ENCODE measurements at places on chromosomes 5 and 9.

GRCh38 chr9:96441798-96442445 lies 8.0 kb upstream of the HABP4 start:
- DNase-seq: no peak

GRCh38 chr5:154199263-154199662 lies 8.7 kb downstream of the GALNT10 start:
- no peak for DNase-seq

GRCh38 chr5:56637321-56637920 lies 177.9 kb upstream of the MAP3K1 start:
- no peak for DNase-seq

- no peak for DNase-seq
These were observed 154.9 kb upstream of the DAPK1 start for GRCh38 chr9:87342743-87343142.

DNA sequence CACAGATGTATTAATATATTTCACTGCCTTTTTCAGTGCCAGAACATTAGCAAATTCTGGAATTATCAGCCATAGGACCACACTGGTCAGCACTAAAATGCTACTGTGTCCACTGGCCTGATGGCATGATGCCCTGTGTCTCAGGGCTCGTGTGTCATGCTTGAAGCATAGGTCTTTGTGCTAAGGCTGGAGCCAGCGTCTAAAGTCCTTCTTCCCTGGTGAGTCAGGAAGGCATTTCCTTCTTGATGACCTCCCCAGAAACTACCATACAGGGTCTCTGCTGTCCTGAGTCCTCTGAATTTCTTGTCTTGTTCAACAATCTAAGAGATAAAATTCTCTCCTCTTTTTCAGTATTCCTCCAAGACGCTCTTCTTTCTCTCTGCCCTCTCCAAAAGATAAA lies 489.9 kb downstream of the PSAT1 start:
- DNase-seq: no peak

DNA sequence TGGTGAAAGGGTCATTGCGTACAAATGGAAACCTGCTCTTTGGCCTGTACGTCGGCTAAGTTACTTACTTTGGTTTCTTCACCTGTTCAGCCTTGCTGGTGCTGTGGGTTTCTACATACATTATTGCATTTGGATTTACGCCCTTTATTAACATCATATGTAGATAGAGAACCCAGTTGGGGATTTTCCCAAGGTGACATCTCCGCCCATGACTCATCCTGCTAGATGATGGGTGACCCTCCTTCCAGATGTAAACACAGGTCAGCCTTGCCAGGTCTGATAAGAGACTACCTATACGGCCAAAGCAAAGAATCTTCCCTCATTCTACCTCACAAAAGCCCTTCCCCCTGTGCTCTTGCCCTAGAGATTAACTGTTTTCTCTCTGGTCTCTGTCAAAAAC lies 360.9 kb downstream of the KDM4C start:
- no peak for DNase-seq

DNA sequence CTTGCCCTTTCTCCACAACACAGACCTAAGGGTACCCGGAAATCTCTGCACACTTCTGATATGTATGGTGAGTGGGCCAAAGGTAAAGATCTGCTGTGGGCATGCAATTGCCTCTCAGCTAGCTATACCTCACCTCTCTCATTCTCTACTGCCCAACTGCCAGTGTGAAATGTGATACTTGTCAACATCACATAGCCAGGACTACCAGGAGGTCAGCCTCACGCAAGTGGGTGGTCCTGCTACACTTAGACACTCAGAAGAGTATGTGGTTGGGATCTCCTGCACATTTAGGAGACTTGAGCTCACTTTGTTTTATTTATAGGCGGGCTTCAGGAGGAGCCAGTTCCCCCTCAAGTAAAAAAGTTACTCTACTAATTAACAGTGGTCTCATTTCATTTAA lies 88.0 kb upstream of the MAN2A1 start:
- no peak for DNase-seq

- DNase-seq: no peak
These were observed 674.4 kb downstream of the SEMA5A start for GRCh38 chr5:8871446-8871845.

- DNase-seq: no peak
These were observed 100.9 kb downstream of the F2RL2 start for GRCh38 chr5:76522103-76522935.

DNA sequence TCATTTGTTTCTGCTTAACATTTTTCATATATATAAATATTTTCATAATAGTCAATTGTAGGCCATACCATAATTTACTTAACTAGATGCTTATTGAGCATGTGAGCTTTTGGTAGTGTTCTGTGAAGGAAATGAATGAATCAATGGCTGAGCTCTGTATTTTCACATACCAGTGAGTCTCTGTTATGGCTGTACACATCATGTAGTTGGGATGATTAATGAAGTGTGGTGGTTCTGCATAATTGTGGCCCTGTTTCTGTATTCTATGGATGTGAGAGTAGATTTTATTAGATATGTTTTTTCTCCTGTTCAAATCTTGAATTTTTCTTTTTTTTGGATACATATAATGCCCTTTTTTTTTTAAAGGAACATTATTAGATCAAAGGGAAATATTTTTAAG lies 56.2 kb downstream of the CTNNA1 start:
- DNase-seq: no peak

GRCh38 chr5:57505272-57506200 lies 22.9 kb upstream of the ACTBL2 start:
- no peak for DNase-seq

DNA sequence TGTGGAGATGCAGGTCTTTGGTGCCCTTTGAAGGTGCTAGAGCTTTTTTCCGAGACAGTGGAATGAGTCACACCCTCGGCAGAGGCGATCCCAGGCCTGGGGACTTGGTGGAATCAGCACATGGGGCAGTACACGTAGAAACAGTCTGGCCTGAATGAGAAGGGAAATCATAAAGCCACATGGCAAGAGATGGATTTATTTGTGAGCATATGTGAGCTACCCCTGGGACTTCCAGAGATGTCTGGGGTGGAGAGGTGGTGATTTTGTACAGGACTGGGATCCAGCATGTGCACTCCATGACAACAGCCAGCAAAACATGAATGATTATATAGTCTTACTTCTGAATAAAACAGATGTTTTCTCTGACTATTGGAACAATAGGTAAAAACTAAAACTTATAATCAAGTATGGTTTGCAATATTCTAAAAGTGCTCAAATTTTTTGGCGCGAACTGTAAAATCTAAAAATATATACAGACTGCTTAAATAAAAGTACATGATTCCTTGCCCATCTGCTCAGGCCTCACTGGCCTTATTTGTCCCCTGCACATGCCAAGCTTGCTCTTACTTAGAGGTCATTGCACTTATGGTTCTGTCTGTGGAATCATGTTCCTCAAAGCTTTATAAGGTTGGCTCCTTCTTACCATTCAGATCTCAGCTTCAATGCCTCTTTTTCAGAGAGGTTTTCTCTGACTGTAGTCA lies 54.7 kb upstream of the SMARCA2 start:
- DNase-seq: no peak

DNA sequence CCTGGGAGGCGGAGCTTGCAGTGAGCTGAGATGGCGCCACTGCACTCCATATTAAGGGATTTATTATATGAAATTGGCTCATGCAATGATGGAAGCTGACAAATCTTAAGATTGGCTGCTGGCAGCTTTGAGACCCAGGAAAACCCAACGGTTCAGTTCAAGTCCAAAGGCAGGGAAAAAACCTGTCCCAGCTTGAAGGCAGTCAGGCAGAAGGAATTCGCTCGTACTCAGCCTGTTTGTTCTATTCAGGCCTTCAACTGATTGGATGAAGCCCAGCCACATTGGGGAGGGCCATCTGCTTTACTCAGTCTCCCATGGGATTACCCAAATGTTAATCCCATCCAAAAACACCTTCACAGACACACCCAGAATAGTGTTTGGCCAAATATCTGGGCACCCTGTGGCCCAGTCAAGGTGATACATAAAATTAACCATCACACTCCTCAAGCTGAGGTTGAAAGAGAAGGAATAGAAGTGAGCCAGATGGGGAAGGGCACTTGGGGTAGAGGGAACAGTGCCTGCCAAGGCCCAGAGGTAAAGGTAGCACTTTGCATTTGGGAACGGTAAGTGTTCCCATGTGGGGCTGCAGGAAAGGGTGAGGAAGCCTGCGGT lies 8.5 kb upstream of the ORM1 start:
- DNase-seq: no peak

GRCh38 chr5:91142819-91143218 lies 240.3 kb downstream of the ARRDC3 start:
- DNase-seq: no peak

DNA sequence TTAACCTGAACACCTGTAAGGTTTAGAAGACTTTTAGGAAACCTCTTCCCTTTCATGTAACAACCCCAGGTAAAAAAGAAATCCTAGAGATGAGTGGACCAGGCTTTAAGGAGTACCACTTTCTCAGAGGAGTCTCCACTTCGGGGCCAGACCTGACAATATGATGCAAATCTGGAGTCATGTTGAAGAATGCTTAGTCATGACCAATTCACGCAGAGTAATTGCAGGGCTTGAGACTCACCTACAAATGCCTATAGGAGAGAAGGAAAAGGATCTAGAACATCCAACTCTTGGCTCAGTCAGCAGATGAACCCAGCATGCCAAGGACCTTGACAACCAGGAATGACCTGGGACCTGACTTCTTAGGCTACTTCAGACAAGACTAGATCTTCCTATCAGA lies 235.4 kb downstream of the DOCK8 start:
- no peak for DNase-seq

DNA sequence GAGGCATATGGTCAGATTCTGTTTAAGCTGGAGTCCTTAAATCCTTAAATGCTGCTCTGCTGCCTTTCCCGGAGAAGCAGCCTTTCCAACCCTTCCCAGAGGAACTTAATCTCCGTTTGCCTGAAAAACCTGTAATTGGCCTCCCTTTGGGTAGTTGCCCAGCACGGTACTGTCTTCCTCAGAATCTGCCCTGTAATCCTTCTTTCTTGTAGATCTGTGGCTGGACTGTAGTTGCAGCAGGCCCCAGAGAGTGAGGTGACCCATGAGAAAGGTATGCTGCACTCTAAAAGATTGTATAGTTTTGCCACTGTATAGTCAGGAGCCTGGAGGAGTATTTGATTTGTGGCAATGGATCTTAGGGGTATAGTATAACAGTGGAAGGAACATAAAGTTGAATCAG lies 11.7 kb downstream of the SPIN1 start:
- no peak for DNase-seq

GRCh38 chr5:50900952-50901510 lies 234.6 kb downstream of the PARP8 start:
- DNase-seq: no peak

GRCh38 chr5:179815491-179816249 lies 5.0 kb upstream of the SQSTM1 start:
- DNase-seq: no peak

GRCh38 chr5:3911773-3912172 lies 316.1 kb downstream of the IRX1 start:
- DNase-seq: no peak

- DNase-seq: no peak
These were observed 4.2 kb upstream of the SEMA4D start for GRCh38 chr9:89502038-89502601.

DNA sequence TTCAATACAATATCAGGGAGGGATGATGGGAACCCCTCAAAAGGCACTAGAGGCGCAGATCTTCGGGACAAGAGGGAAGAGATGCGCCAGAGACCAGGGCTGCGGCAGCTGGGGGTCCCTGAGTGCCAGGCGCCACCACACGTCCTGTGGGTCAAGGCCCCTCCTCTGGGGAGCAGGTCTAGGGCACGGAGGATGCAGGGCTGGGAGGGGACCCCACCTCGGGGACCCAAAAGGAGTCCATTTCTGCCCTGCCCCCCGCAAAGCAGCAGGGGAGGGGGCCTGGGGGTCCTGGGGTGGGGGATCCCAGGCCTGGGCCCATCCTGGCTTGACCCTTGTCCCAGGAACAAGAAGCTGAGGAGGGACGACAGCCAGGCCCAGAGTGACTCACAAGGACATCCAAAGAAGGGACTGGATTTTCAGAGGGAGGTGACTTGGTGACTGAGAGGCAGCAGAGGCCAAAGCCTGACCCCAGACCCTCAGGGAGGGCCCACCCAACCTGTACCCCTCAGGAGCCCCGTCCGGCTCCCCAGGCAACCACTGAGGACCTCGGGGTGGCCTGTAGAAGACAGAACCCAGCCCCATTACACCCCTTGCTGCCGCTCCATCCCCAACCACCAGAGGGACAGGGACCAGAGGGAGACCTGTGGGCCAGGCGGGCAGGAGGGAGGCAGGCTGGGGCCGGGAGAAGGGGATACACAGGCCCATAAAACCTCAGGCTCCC lies 54.2 kb downstream of the LRSAM1 start:
- DNase-seq: no peak

DNA sequence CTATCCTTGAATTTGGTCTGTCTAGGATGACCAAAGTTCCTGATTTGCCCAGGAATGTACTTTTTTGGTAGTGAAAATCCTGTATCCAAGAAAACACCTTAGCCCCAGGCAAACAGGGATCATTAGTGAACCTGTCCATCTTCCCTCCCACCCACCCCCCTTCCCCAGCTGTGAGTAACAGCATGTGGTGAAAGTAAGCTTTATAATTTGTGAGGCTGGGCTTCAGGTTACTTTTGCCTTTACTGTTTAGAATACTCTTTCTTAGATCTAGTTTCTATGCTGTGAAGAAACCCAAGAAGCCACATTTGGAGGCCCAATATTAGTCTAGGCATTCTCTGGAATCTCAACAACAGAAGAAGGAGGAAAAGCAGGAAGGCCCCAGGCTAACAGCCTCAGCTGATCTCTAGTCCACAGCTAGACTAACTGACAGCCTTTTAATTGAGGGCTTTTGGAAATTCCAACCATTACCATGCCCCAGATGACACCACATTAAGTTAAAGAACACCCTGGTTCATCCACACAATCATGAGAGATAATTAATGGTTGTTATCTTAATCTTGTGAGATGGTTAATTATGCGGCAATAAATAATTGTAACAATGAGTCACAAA lies 703.0 kb upstream of the NUDT12 start:
- DNase-seq: no peak

DNA sequence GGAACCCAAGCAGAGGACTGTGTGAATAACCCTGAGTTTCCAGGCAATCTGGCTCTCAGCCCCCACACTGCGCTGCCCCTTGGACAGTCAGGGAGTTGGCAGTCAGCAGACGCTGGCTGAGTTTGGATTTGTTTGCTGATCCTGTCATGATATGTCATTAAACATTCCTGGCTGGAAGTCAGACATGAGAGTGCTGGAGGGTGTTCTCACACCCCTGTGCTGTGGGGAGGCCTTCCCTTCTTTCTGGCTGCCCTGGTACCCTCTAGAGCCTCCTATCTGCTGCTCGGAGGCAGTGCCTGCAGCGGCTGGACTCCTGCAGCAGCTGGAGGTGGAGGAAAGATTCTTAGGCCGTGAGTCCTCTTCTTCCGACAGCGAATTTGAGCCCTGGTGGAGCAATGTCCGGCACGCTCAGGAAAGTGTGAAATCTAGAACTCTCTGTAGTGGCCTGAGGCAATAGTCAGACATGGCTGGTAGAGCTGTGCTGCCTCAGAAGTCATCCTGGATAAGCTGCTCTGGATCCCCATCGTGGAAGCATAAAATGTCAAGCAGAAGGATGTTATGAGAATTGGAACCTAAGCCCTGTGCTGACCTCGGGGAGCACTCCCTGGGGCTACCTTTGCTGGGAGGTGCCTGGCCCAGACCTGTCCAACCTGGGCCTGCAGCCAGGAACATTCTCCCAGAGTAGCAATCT lies 72.0 kb downstream of the PDE8B start:
- DNase-seq: no peak

- DNase-seq: no peak
These were observed 10.9 kb downstream of the PPARGC1B start for GRCh38 chr5:149740866-149741459.

GRCh38 chr9:108412755-108413154 lies 443.0 kb downstream of the ACTL7B start:
- DNase-seq: no peak

GRCh38 chr9:98516205-98516896 lies 192.4 kb downstream of the GABBR2 start:
- DNase-seq: no peak
